ENCODE measurements at places on chromosomes 1 and 21.

- DNase-seq: no peak
Measured at GRCh38 chr1:180603850-180604226, 28.0 kb upstream of the XPR1 start.

DNA sequence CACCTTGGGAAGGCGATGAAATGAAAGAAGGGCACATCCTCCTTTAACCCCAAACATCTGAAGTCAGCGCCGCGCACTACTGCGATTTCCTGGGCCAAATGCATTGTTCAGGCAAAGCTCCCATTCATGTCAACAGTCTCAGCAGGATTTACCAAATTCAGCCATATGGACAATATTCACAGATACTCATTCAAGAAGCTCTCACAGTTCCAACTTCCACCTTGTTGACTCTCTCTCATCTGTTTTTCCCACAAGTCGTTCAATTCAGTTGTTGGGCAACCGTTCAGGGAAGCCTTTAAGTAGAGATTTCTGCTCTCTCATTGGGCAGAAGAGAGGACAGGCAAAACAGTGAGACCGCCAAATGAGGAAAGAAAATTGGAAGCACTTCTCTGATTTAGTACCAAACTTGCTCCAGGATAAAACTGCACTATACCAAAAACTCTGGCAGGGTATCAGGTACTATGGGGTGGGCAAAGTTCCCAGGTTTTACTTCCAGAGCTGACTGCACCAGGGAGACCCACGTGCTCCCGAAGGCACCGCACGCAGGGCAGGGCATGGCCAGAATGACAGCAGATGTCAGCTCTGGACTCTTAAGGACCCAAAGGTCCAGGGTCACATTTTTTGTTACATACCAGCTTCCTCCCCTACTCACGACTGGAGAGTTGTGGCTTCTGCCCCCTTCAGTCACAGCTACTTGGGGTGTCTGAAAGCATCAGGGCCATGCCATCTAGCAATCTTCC, 668.8 kb downstream of the KIF26B start:
- no peak for DNase-seq

DNA sequence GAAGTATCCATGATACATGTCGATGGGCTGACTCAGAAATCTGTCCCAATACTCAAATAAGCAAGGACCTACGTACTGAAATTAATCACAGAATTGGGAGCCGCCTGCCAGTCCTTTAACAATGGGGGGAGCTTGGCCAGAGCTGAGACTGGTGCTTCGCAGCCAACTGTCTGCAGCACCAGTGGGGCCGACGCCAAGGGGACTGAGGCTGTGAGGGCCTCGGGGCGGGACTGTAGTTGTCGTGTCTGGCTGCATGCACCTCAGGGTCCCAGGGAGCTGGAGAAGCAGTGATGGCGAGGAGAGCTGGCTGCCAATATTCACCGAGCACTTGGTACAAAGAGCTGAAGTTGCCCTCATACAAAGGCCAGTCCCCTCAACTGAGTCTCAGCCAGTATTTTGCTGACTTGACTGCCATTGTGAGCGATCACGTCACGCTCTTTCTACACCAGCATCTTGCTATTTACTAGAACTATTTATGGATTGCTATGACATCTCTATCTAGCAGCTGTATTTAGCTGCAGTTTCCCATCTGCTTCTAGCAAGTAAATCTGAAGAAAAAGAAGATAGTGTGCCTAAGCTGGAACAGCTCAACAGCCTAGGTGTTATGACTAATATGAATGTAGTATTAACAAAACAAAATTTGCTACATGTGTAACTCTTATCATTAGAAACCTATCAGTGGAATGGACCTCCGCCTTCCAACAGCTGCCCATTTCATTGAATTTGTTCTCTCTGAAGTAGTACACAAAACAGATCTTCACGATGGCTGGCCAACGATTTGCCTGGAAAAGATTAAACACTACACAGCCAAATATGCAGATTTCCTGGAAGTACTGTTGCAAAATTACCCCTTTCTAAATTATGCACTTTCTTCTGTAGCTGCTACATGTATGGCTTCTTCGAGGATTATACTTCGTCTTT, 29.1 kb downstream of the EVI5 start:
- DNase-seq: no peak

DNA sequence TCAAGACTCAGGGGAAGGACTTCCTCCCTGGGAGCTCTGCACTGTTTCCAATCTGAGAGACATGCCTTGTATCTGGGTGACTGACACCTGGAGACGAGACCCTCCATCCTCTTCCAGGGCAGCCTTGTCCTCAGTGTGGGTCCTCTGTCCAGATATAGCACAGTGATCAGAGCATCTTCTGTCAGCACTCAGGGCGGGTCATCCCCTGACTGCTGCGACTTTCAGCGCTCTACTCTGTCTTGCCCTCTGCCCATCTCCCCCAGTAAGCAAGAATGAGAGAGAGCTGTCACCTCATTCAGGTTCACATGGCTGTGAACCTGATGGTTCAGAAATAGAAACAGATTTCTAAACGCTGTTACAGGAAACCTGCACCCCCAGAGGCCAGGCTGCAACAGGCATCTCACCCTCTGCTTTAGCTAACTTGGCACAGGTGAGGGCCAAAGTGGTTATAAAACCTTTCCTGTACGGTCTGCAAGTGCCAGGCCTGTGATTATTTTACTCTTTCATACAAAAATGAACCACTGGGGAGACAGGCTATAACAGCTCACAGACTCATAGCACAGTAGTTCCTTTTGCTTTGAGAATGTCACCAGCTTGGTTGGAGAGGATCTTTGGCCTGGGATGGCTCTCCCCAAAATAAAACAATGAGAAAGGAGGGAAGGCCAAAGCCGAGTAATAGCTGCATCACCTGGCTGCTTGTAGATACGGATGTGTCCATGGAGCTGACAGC, 11.4 kb upstream of the TENT5C start:
- no peak for DNase-seq

GRCh38 chr1:61531716-61532115, 193.2 kb downstream of the TM2D1 start:
- DNase-seq: no peak
